ENCODE measurements at places on chromosomes 2 and 18.

GRCh38 chr2:206001912-206002311 is 84.1 kb downstream of the INO80D start:
- no peak for DNase-seq

- no peak for DNase-seq
Observed at GRCh38 chr2:46258937-46259776, 38.0 kb upstream of the EPAS1 start.

DNA sequence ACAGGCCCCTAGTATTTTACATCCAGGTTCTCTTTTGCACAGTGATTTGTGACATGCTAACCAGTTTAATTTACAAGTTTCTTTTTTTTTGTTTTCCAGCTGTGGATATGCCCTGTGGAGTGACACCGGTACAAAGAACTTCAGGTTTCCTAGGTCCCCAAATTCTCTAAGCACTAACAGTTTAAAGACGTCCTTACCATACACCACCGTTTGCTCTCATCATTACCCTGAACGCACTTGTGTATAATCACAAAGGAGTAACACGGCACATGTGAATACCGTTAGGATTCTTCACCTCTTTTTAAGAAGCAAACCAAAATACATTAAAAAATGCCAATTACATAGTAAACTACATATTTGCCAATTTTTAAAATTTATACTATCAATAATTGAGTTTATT is 853 bp downstream of the LANCL1 start:
- no peak for DNase-seq

DNA sequence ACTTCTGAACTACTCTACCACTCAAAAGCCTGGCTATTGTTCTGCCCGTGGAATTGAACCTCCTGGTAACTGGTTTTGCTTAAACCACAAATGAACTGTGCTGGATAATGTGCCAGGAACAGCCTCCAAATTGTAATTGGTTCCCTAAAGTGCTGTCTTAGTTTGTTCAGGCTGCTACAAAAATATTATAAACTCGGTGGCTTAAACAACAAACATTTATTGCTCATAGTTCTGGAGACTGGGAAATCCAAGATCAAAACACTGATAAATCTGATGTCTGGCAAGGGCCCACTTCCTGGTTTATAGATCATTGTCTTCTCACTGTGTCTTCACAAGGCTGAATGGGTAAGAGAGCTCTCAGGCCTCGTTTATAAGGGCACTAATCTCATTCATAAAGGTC is 149.2 kb upstream of the NCKAP5 start:
- no peak for DNase-seq

DNA sequence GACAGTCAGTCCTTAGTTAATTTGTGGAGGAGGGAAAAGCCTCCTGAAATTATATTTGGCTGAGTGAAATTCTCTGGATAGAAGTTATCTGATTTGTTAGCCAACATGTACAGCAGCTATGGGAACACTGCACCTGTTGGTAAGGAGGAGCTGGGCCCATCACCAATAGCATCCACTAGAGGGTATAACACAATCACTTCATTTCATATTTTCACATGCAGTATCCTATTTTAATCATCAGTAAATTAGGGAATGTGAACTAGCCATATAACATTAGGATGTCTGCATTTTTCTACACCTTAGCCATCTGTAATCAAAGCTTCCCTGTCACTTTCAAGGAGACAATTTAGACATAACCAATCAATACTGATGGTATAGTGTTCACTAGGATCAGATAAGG is 818.4 kb upstream of the CDH2 start:
- no peak for DNase-seq

DNA sequence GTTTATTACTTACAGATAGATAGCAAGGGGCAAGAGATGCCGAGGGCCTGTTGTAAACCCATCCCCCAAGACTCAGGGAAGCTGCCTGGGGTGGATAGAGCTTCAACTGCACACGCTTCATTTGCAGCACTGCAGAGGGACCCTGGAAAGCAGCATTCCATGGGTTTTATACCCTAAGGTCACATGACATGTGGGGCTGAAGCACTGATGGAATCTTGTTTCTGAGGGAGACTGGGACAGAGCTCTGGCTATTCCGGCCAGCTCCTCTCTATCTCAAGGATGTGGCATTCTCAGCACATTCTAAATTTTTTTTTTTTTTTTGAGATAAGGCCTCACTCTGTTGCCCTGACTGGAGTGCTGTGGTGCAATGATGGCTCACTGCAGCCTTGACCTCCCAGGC is 300.1 kb downstream of the MYCN start:
- DNase-seq, result no peak

- DNase-seq, result no peak
Observed at GRCh38 chr2:133937669-133938068, 316.2 kb upstream of the MGAT5 start.

- no peak for DNase-seq
Observed at GRCh38 chr2:42414158-42414557, 53.1 kb upstream of the COX7A2L start.

Measured in T follicular helper cell (primary cell).